NT2/D1 (cell line): ENCODE measurements at places on chromosomes 12 and 14.

DNA sequence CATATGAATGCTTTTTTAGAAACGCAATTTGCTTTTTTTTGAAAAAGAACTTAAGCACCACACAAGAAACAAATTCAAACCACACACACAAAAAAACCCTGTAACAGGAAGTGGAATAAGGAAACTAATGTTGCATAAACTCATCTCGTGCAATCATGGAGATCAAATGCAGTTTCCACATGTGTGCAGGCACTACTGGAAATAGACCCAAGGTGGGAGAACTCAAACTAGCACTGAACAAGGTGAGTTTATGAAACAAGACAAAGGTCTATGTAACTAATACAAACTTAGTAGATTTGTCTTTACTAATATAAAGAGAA lies 17.5 kb downstream of the NIN start:
- no peak for DNase-seq

- peak; percentile 77 for DNase-seq
Measured at GRCh38 chr14:76918782-76919394, 92.7 kb downstream of the LRRC74A start.

GRCh38 chr14:67423424-67423823 lies 11.5 kb upstream of the PLEK2 start:
- DNase-seq = no peak

- peak; percentile 51 for DNase-seq
Measured at GRCh38 chr12:2412305-2412643, 359.5 kb downstream of the CACNA1C start.

- no peak for DNase-seq
Measured at GRCh38 chr14:23550812-23551265, 726 bp downstream of the ZFHX2 start.

DNA sequence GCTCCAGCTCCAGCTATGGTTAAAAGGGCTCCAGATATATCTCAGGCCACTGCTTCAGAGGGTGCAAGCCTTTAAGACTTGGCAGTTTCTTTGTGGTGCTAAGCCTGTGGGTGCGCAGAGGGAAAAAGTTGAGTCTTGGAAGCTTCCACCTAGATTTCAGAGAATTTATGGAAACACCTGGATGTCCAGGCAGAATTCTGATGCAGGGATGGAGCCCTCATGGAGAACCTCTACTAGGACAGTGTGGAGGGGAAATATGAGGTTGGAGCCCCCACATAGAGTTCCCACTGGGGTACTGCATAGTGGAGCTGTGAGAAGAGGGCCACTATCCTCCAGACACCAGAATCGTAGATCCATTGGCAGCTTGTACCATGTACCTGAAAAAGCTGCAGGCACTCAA lies 69.9 kb downstream of the SDR9C7 start:
- no peak for DNase-seq

- no peak for DNase-seq
Measured at GRCh38 chr12:117486840-117487659, 125.6 kb upstream of the NOS1 start.

DNA sequence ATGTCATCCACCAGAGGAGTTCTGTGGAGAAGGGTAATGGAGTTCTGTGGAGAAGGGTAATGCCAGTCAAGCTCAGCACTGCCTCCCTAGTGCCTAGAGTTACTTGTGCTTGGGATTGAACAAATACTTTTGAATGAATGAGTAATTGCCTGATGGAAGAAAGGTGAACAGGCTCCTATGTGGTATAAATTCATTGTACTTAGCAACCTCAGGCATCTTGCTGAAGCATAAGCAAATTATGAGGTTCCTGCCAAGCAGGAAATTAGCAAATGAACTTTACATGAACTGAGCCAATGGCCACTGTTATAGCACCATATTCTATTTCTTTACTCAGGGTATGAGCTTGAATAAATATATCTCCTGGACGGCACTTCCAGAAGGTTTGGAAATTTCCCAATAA lies 1047.2 kb downstream of the SLC6A15 start:
- DNase-seq = no peak

DNA sequence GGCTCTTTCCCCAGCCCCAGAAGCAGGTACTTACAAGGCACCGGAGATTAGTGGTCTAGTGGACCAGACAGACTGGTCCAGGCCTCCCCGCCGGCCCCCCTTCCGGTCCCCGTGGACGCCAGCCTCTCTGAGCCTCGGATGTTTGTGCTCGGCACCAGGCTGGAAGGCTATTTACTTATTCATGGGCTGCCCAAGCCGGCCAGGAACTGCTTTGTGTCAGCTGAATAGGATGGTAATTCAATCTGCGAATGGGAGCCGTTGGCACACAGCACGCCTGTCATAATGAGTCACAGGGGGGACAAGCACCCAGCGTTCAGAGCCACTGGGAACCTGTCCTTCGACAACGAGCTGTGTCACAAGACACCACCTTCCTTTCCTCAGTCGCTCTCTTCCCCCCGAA lies 82.3 kb downstream of the RIMBP2 start:
- peak; percentile 80 for DNase-seq

DNA sequence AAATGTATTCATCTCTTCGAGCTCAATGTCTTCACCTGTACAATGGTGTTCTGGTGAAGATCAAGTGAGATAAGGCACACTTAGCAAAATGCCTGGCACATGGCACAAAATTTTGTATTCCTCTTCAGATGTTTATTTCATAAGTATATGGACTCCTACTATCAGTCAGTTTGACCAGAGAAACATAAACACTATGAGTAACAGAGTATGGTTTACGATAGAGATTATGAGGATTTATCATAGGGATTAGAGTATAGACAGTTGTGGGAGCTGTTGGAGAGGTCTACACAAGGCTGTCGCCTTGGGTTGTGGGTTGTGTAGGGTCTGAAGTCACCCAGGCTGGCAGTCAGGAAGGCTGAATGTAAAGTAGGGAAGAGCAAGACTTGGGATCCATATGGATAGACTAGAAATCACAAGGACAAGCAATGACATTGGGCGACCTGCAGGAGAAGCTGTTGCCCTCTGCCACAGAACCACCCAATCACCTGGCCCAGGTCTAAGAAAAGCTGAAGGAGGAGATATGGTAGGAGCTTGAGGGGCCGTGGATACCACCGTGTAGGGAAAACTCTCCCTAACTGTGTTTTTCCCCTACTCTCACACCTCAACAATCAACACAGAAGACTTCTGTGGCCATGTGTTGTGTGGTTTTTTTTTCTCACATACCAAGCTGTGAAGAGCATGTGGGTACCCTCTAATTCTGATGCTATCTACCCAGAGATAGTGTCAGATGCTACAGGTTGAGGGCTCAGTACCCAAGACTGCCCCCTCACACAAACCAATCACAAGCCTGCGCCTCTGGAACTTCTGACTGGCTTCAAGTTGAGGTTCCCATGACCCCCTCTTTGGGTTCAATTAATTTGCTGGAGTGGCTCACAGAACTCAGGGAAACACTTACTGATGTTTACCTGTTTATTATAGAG lies 27.2 kb upstream of the RESF1 start:
- DNase-seq = no peak

DNA sequence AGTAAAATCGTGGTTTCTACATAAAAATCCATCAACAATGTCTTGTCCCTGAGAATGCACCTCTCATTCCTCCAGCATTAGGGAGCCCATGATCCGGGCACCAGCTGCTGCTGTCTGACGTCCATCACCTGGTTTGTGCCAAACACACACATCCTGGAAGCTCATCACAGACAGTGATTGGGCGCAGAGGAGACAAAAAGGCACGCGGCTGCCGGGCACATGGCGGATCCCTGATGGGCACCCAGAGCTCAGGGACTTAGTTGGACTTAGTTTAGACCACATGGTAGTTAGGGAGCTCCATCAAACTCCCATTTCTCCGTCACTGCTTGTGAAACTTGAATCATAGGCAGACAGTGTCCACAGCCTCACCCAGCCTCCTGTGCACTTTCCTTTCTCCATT lies 1059.3 kb downstream of the TMEM121 start:
- DNase-seq = no peak

- no peak for DNase-seq
Measured at GRCh38 chr12:55925371-55925770, 2.3 kb downstream of the PYM1 start.

GRCh38 chr14:84797326-84797725 lies 732.6 kb upstream of the FLRT2 start:
- no peak for DNase-seq

- DNase-seq = no peak
Measured at GRCh38 chr14:76995279-76996035, 33.1 kb downstream of the IRF2BPL start.

GRCh38 chr12:120066341-120066740 lies 50.2 kb downstream of the RAB35 start:
- DNase-seq = no peak

- DNase-seq = no peak
Measured at GRCh38 chr12:552466-552865, 92.7 kb downstream of the B4GALNT3 start.

DNA sequence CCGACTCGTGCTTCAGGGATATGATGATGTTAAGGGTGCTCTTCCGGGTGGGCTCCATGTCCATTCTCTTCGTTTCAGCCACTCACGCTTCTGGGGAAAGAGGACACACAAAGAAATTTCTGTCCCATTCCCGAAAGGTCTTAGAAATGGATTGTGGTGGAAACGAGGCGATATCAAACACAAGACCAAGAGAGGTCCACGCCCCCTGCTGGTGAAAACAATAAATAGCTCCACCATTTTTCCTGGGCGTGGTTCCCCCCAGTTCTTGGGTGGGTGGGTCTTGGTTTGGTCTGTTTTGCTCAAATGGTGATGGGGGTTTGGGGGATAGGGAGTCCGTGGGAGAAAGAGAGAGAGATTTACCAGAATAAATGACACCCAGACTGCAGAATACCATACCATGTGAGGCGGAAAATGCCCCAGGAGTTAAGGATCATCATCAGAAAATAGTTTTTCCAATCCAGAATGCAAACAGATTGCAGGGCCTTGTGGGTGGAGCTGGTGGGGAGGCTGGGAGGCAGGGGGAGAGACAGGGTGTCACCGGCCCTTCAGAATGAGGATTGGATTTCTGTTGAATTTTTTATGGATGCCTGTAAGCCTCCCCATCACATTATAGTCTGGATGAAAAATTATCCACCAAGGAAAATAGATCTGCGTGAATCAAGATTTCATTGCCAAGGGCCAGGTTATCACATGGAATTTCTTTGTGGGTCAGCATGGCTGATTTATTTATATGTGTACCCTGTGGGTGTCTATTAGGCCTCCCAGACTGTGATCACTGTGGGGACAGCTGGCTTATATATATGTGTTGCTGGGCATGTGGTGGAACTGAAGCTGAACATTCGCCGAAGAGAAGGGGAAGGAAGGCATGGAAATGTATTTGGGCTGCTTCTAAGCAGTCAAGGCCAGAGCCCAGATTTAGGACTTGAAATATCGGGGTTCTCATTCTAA lies 55.8 kb downstream of the SRRM4 start:
- peak; percentile 23 for DNase-seq

DNA sequence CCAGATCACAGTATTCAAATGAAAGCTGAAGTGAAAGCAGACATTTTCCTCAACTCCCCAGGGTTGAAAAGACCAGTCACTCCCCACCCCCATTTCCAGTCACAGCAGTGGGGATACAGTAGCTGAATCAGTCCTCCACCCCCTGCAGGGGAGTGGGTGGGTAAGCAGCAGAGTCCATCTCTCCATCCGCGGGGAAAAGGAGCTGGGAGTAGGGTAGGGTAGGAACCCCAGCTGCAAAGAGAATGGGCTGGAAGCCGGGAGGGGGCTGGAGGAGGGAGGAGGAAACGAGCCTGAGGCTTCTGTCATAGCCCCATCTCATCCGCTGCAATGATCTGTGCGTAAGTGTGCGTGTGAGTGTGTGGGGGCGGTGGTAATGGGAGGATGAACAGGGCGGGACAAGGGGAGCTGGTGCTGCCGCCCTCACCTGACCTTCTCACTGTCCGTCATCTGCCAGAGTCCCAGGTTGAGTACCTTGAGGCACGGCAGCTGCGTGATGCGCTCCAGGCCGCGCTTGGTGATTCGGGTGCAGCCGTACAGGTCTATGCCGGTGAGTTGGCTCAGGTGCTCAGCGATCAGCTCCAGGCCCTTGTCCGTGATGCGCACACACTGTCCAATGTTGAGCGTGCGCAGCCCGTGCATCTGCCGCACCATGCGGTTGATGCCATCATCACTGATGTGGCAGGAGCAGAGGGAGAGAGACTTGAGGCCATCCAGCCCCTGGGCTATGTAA lies 1.8 kb downstream of the FBXL14 start:
- no peak for DNase-seq

DNA sequence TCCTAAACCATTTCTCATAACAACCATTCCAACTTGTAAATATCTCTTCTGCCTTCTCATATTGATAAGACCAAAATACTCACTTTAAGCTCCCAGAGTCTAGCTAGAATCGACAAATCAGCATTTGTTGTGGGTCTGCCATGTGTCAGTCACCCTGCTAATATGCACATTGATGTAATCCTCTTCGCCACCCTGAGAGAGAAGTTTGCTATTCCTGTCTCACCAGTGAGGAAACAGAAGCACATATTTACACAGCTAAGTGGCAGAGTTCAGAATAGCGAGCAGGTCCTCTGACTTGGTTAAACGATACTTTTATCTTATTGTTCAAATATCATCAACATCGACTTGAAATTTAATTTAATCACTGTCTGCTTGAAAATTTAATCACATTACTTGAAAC lies 142.1 kb downstream of the ANO4 start:
- no peak for DNase-seq

- no peak for DNase-seq
Measured at GRCh38 chr14:59265808-59266207, 77.3 kb downstream of the DAAM1 start.

- no peak for DNase-seq
Measured at GRCh38 chr12:18907127-18907526, 169.2 kb downstream of the CAPZA3 start.

GRCh38 chr12:10554228-10554755 lies 48.6 kb downstream of the EIF2S3B start:
- DNase-seq = no peak

- DNase-seq = no peak
Measured at GRCh38 chr12:65603438-65604351, 220.6 kb upstream of the HMGA2 start.
